ENCODE measurements at places on chromosomes 16 and 17.

DNA sequence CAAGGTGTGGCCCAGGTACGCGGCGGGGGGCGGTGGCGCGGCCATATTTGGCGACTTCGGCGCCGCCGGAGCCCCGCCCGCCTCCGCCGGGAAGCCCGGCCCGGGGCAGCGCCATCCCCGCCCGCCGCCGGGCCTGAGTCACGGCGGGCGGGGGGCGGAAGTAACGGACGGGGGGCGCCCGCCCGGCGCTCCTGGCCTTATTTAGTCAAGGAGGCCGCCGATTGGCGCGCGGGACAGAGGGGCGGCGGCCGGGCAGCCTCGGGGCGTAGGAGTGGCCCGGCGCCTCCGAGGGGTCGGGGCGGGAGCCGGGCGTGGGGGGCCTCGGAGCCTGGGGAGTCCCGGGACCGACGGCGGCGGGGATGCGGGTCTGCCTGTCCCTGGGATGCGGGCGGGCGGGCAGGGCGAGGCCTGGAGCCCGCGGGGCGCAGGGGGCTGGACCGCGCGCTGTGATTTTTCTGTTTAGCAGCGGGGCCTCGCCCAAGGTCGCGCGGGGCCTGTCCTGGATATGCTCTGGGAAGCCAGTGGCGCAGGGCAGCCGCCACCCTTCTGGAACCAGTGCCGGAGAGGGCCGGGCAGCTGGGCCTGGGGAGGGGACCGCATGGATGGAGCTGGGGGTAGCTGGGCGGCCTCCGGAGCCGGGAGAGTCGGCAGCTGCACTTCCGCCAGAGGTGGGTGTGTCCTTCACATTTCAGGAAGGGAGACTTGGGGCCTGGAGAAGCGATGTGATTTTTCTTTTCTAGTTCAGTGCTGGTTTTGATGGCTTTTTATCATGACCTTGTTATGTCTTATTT lies 2.3 kb upstream of the ACTG1 start:
- no peak for DNase-seq

DNA sequence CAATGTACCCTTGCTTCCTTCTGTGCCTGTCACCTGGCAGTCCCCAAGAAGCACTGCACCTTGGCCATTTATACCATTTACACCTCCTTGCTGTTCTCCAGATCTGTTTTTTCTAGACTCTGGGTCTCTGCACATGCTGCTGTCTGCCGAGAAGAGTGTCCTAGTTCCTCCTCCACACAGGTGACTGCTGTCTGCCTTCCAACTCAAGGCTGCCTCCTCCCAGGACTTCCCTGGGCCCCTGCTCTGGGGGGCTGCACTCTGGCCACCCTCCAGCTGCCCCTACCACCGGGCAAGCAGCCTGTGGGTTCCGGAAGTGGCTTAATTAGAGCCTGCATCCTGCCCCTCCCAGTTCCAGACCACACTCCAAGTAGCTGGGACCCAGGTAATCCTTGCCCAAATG lies 5.7 kb upstream of the LIMD2 start:
- DNase-seq, result no peak

- no peak for DNase-seq
Observed at GRCh38 chr17:58006560-58006923, 504 bp downstream of the SRSF1 start.

DNA sequence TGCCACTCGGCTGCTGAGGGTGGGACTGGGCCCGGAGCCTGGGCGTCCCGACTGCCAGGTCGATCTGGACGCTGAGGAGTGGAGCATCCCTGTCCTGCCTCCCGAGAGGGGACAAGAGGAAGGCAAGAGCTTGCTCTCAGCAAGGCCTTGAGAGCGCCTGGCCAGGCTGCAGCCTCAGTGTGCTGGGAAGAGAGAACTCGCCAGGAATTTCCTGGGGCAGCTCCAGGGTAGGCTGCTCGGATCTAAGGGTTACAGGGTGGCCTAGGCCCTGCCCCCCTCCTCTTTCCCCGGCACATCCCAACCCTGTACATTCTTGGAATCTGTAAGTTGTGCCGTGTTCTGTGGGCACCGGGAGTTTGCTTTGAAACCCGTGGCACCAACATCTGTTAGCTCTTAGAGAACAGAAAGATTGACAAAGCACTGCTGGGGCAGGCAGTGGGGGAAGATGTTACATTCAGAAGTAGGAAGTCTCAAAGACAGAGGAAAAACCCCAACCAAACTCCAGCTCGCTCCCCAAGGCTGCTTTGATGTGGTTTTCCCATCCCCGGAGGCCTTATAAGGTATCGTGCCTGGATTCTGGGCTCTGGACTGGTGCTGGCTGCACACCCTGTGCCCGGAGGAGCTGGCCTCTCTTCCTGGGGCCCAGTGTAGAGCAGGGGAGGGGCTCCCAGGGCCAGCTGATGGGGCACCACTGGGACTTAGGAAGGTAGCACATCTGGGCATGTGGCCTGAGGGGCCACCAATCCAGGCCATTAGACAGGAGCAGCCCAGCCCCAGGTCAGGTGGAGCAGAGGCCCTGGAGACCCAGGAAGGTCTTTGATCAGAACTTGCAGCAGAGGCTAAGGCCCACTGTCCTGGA lies 55.2 kb downstream of the NKD1 start:
- DNase-seq, result no peak

- DNase-seq, result no peak
Observed at GRCh38 chr16:89116341-89117226, 22.9 kb downstream of the ACSF3 start.

- DNase-seq, result no peak
Observed at GRCh38 chr17:50101346-50102163, 6.4 kb downstream of the PDK2 start.

- DNase-seq, result no peak
Observed at GRCh38 chr17:7225711-7226331, 6.1 kb downstream of the ACADVL start.

GRCh38 chr16:55329791-55330428 lies 5.9 kb downstream of the IRX6 start:
- no peak for DNase-seq

DNA sequence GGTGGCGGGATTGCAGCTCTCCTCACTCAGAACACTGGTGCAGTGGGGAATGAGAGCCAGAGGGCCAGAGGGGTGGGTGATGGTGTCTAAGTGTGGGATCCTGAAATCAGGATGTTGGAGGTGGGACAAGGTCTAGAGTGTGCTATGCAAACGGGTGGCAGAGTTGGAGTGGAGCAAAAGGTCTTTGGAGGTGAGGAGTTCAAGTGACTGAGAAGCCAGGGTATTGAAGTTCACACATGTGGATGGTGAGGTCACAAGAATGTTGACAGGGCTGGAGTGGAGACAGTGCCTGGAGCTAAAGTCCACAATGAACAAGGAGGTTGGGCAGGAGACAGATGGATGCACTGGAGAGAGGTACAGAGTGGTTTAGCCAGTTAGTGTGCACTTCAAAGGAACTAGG lies 38.3 kb upstream of the MAP3K14 start:
- no peak for DNase-seq

GRCh38 chr17:75030161-75030560 lies 16.6 kb downstream of the ATP5PD start:
- DNase-seq, result no peak

GRCh38 chr17:58332778-58333735 lies 4.5 kb upstream of the TSPOAP1 start:
- no peak for DNase-seq

DNA sequence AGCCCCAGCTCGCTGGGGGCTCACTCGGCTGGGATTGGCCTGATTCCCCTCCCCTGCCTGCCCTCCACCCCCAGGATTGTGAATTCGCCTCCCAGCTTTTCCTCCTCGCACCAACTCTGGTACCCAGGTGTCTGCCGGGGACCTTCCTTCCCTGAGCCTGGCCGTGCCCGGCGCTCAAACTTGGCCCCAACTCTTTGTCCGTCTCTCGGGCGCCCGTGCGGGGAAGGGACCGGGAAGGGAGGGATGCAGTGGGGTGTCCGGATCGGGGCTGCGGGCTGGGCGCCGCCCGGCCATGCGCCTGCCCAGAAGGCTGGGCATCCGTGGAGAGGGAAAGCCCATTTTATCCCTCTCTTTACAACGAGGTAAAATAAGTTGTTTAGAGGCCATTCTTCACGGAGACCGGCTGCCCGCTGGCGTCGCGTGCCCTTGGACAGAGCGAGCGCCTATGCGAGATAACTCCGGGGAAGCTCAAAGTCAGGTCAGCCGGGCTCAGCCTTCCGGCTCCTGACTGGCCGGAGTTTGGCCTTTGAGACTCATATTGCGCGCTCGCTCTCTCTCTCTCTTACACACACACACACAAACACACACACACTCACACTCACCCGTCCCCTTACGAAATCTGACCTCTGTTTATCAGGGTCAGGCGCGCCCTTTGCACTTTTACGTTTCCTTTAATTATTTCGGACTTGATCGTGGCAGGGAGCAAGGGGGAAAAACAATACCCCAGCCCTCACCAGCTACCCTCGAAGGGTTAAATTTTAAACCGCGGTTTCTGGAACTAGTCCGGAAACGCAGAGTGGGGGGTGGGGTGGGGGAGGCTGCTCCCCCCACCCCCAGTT lies 774 bp upstream of the MAF start:
- DNase-seq, result no peak

DNA sequence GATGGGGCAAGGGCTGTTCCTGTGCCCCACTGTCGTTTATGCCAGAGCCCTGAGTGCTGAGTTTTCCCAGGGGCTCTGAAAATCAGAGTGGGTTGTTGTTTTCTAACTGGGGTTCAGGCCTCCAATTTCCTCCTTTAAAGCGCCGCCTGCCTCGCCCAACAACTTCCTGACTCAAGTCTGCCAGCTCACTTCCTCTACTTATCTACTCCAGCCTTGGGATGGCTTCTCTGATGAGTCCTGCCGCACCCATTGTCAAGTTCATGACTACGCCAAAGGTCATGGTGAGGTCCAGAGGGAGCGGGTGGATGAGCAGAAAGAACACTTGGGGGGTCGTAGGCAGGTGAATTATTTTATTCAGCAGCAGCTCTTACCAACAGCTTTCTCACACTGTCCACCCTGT lies 104.7 kb downstream of the UTP18 start:
- no peak for DNase-seq

GRCh38 chr17:80569924-80570323 lies 25.3 kb downstream of the RPTOR start:
- DNase-seq, result no peak

DNA sequence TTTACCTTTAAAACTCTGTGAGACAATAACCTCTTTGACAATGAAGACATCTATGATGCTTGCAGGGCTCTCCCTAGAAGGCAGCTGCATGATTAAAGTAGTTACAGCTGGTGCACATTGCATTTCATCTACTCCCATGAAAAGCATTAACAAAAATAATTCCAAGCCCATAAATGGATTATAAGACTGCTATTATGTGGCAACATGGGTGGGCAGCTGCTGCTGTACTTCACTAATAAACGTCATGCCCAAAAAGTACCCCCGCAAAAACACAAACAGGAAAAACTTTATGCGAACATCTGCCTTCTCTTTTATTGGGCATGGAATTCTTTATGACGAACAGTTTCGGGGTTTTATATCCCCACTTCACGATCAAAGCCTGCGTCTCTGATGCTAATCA lies 224.9 kb downstream of the CA10 start:
- no peak for DNase-seq

DNA sequence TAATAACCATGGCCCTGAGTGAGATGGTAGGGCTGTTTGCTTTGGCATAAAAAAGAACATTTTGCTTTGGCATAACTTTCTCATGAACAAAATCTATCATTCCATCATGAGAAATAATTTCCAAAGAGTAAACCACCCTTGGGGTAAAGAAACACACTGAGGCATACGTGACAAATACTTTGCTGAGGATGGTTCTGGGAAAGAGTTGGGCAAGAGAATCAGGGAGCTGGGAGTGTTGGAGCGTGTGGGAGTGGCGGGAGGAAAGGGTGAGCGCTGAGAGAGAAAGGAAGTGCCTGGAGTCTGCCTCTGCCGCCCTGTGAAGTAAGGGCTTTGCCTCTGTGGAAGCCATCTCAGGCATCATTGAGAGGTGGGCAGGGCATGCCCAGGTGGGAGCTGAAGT lies 60.2 kb upstream of the ARHGAP44 start:
- no peak for DNase-seq

- no peak for DNase-seq
Observed at GRCh38 chr17:3539881-3540540, 17.6 kb downstream of the TRPV3 start.

DNA sequence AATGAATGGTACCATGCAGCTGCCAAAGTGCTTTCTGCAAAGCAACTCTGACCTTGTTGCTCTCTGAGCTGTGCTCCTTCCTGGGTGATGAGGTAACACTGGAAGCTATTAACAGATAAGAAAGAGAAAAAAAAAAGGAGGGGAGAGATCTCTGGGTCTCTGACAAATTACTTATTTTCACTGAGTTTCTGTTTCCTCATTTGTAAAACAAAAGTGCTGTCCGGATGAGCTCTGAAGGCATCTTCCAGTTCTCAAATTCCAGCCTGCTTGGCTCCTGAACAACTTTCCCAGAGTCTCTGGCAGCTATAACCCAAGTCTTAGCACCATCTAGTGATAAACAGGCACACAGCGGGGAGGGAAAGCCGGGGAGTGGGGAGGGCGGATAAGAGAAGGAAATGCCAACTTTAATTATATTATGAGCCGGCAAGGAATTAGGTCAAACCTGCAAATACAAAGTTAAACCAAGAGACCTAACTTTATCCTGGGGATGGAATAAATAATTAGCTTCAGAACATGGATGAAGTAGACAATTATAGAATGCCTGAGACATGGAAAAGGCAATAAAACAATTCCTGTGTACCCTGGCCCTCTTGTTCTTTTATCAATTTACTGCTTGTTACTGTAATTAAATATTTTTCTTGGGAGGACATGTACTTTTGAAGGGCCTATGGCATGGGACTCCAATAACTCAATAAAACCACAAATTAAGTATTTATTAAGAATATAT lies 61.3 kb upstream of the KIFC3 start:
- DNase-seq, result no peak

DNA sequence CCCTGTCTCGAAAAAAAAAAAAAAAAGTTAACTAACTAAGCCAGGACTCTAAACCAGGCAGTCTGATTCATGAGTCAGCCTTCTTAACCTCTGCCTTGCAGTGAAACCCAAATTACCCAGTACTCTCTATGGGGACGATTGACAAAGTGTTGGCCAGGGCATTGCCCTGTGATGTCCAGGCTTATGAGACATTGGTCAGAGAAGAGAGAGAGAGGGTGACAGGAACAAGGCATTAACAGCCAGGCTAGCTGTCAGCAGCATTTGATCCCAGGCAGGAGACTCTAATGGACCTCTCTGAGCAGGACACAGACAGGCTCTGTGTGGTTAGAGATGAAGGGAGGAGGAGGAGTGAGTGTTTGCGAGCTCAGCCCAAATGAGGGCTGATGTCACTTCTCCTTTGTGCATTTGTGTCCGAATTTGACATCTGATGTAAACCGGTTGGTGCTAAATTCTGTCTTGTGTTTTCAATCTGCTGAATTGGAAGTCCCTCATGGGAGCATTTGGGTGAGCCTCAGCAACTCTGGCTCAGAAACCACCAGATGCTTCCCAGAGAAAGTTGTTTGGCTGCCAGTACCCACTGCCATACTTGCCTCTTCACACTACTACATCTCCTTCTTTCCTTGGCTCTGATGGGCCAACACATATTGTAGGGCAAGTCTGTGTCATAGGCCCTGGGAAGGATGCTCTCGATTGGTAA lies 4.3 kb upstream of the MYL4 start:
- no peak for DNase-seq

DNA sequence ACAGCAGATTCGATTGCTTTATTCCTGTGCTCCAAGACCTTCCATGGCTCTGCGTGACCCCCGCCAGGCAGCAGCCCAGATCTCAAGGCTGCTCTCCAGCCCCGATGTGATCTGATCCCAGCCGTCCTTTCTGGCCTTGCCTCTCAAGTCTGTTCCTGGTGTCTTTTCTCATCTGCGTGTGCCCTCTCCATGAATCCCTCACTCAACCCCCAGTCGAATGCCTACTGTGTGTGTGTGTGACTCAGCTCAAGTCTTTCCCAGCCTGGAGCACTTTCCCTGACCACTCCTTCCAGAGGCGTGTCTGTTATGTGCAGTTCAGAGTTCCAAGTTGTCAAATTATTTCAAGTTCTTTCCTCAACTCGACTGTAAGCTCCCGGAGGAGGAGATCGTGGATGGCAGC lies 64.0 kb downstream of the MRM1 start:
- DNase-seq, result no peak
